Brain (organoid and tissue), 16 donors: ENCODE measurements at places on chromosomes 11 and 22.

DNA sequence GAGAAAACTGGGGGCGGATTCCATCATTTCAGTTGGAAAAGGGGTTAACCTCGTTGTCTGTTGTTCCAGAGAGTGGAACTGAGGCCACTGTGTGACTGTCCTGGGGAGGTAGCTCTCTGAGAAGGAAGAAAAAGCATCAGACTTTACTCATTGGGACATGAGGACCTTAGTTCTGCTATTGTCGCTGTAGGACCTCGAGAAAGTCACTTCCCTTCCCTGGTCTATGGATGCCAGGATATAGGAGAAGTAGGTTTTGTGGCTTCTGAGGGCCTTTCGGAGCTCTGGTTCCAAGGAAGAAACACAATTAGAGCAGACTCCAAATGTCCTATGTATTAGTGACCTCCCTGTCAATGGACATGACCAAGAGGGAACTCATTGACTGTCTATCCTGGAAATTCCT is 6.2 kb downstream of the MYO18B start:
- DNase-seq, result no peak

DNA sequence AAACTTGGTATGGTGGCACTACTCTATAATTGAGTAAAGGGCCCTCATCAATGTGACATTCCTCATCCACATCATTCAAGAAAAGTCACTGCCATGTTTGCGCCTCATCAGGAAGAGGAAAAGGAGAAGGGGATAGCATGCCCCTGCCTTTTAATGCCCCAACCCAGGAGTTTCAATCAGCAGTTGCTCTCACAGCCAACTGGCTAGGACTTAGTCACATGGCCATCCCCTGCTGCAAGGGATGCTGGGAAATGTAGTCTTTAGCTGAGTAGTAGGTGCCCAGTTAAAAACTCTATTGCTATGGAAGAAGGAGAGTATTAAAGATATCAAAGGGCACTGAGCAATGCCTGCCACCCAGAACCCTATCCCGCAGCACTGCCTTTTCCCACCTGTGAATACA is 10.9 kb upstream of the CCND1 start:
- no peak for DNase-seq

- DNase-seq, result no peak
Measured at GRCh38 chr11:45394294-45395085, 108.3 kb upstream of the SYT13 start.

DNA sequence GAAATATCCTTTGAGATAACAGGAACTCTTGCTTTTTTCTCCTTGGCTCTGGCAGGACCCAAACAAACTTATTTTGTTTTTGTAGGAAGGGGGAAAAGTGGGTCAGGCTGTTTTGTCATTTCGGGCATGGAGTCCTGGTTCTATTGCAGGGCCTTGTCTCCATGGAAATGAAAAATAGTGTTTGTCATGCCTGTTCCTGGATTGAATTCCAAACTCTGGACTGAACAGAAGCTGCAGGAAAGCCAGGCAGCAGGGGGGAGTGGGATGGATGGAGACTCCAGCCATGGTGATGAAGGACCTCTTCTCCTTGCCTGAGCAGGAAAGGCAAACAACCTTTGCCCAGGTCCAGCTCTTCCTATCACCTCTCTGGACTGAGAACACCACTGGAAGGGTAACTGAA is 87.0 kb downstream of the SCN3B start:
- DNase-seq, result peak; percentile 59

GRCh38 chr11:61904539-61905048 is 12.8 kb downstream of the RAB3IL1 start:
- no peak for DNase-seq

DNA sequence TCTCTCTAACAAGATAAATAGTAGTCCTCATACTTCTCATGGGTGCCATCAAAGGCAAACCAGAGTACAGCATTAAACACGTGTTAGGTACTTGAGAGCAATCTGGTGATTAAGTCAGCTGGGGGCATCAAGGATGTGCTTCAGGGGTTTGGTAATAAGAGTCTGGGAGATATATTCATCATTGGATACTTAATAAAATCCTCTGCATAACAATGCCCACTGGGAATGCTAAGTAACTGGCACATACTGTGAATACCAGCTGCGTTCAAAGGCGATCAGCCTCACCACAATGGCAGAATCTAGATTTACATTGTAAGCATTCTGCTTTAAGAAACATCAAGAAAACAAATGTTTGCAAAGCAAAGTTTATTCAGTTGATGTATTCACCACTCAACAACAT is 268.6 kb upstream of the PITPNB start:
- DNase-seq, result no peak

DNA sequence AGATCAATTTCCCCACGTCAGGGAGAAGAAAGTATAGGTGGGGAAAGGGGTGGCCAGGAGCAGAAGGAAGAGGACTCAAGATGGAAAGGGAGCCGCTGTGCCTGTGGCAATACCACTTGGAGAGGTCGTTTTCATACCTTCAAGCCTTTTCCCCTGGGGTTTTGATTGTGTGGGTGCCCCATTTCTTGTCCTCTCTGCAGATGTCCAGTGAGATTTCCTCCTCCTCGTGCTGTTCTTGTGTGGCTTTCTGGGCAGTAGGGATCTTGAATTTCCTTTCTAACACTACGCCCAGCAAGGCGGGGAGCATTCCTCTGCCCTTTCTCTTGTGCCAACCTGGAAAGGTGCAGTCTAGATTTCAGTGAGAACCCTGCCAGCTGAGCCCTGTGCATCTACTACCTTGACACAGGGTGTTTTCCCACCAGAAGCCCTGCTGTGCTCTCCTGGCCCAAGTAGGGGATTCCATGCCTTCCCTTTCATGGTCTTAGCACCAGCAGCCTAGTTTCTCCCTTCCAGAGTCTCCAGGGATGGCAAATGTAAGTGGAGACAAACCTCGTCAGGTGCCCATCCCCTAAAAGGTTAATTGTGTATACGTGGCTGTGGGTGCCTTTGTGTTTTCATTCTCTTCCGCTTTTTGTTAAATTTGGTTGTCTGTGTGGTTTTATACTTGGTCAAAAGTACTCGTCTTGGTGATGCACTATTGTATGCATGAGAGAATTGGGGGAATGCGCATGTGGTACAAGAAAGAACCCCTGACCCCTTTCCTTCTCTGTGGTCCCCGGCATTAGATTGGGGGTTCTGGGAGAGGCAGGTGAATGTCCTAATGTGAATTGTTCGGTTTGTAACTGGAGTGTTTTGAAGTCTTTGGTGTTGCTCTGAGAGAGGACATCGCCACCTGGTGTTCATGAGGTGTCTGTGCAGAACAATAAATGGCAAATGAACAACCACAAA is 71.4 kb upstream of the MPEG1 start:
- DNase-seq, result peak; percentile 68

DNA sequence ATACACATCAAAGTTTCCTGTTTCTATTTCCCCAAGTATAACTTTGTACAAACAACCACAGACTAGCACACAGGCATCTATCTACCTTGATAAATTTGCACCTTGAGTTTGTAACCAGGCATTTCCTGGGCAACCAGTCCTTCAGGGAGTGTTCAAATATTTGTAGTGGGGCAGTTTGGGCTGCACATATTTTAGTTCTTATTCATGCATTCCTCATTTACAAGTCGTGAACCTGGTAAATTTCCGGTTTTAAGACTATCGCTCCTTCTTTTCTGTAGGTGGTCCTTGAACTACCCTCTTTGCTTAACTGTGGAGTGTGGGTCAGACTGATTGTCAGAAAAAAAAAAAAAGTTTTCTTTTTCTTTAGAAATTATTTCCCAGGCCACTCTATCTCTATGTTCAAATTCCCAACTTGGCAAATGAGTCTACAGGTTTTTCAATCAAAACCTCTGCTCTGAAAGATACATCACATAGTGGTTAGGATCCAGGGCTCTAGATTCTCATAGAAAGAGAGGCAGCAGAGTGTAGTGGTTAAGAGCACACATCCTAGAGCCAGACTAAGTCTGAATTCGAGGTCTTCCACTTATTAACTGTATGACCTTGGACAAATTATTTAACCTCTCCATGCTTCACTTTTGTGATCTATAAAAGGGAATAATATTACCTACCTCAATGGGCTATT is 201.5 kb downstream of the SOX6 start:
- no peak for DNase-seq

GRCh38 chr11:106218106-106218505 is 140.6 kb downstream of the AASDHPPT start:
- DNase-seq, result no peak

DNA sequence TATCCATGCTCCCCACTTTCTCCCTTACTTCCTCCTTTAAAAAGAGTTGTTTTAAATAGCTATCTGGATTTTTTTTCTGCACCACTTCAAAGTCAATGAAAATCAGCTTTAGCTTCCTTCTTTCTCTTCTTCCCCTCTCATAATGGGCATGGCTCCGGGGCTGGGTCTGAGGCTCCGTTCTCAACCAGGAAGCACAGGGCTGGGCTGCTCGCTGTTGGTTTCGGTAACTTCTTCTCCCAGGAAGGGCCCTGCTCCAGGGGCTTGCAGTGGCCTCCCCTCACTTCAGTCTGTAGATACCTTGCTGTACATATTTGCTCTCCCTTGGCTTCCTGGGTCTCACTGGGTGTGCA is 23.8 kb downstream of the MICAL2 start:
- DNase-seq, result no peak

DNA sequence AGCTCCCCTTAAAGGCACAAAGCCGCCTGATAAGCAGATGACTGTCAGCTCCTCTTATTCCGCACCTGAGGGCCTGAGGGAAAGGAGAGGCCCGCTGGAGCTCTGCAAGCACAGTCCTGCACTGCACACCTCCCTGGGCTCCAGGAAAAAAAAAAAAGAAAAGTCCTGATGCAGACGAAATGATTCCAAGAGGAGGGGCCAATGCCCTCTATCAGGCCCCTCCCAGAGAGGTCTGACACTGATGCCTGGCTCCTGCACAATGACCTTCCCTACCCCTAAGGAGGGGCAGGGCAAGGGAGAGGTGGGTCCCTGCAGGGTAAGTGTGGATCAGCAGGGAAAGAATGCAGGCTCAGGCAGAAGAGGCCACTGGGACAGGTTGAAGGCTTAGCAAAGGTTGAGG is 572.7 kb downstream of the SOX6 start:
- DNase-seq, result no peak

- no peak for DNase-seq
Measured at GRCh38 chr22:46878191-46878948, 115.9 kb downstream of the TBC1D22A start.

DNA sequence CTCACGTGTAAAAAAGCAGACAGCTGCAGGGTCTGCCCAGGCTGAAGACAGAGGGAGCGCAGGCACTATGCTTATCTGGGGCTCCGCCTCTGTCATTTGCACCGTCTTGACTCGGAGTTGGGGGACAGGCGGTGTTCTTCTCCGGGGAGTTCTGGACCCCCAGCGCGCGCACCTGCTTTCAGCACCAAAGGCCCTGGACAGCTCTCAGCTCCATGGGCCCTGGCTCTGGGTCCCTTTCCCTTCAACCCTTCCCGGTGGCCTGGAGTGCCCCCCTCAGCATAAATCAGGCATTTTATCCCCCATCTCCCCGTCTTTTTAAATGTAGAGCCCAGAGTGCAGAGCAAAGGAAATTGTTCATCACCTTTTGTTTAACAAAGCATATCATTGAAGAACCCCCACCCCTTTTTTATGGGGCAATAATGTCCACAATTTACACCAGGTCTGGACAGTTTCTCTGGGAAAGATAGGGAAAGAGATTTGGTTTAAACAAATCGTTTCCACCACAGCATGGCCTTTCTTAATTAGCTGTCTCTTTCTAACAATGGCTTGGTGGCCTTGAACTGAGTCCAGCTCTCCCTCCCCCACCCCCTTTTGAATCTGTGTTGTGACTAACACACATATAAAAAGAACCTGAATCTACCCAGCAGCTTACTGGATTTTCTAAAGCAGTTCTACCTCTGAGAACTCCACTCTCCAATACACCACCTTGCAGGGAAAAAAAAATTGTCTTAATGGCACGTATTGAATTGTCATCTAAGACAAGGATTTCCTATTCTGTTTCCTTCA is 1.7 kb downstream of the SEZ6L start:
- DNase-seq, result peak; percentile 83

GRCh38 chr11:72267956-72268617 is 24.1 kb upstream of the PHOX2A start:
- no peak for DNase-seq
